ENCODE measurements at places on chromosomes 2 and 18.

GRCh38 chr2:220114443-220114842 is 487.0 kb downstream of the SLC4A3 start:
- no peak for DNase-seq

GRCh38 chr2:84556190-84556589 is 39.9 kb downstream of the DNAH6 start:
- no peak for DNase-seq

DNA sequence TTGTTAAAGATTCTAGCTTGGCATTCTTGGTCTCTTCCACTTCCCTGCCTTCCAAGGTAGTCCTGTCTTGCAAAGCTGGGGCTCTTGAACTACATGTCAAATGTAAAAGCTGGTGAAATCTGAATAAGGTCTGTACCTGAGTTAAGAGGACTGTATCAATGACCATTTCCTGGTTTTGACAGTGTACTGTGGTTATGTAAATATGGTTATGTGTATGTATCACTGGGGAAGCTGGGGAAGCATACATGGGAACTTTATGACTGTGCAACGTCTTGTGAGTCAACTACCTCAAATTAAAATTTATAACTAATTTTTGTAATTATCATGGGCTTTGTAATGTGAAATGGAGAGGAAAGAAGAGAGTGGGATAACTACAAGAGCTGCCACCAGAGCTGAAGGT is 81.7 kb downstream of the COL4A4 start:
- DNase-seq, result no peak

- DNase-seq, result no peak
These were observed 38.5 kb downstream of the ROCK2 start for GRCh38 chr2:11305958-11306357.
